Psoas muscle (tissue), 8 donors: ENCODE measurements at places on chromosomes 2 and 18. TPM values are rescaled to one million over a fixed set of nuclear protein-coding genes. Genes with fewer than 3 reads are reported as not detected.

CCDC102B gene
- 0.66 TPM for total RNA-seq

EML6 gene
- 1.0 TPM for total RNA-seq

DNA sequence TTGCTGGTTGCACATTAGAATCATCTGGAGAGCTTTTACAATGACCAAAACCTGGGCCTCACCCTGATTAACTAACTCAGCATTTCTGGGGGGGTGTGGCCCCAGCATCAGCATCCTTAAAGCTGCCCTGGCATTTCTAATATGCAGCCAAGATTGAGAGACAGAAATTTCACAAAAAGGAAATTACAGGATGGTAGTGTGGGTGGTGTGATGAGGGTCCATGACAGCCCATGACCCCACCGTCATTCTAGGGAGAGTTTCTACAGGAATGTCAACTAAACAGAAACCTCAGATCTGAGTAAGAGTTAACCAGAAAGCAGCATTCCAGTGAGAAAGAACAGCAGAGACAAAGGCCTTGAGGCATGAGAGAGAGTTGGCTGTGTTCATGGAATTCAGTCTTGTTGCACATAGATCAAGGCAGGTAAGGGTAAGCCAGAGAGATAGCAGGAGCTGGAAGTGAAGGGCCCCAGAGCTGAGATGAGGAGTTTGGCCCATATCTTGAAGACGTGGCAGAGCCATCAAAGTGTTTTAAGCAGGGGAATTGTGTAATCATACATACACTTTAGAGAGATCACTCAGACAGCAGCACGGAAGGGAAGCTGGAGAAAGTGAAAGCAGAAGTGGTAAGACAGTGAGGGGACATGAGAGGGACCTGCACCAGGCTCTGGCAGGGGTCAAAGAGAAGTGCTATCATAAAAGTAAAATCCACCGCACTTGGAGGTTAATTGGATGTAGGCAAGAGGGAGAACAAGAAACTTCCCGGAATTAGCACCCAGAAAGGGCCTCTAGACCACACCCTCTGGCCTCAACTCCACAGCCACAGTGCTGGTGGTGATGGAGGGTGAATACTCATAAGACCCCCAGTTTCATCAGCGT, 7.8 kb upstream of the TRABD2A start:
- no peak for DNase-seq

DNA sequence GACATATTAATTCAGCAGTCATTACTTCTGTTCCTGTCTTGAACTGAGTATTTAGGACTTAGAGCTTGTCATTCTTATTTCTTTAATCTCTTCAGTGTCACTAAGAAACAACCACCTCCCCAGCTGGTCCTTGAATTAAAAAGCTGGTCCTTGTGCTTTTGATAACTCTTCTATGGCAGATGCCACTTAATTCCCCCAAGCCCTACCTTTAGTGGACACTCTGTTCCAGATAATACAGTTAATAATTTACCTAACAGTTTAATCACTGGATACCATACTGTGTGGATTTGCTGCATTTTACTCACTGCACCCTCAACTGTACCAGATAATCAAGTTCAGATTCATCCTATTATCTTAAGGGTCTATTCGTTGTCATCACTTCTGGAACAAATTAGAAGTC, 73.1 kb downstream of the SKA1 start:
- no peak for DNase-seq
